ENCODE measurements at places on chromosomes 16 and 17. TPM values are rescaled to one million over a fixed set of nuclear protein-coding genes. Genes with fewer than 3 reads are reported as not detected.

ZFP90 gene
- 11.0 TPM for total RNA-seq

SCGB1C2 gene
- not detected for total RNA-seq

MEIOB gene
- not detected for total RNA-seq

TP53TG3B gene
- total RNA-seq, result not detected

TBC1D3K gene
- not detected for total RNA-seq

- peak; percentile 93 for DNase-seq
These were observed 23.0 kb downstream of the RARA start for GRCh38 chr17:40331743-40332641.

- DNase-seq, result no peak
These were observed 473.2 kb upstream of the SALL1 start for GRCh38 chr16:51624080-51624775.

- DNase-seq, result no peak
These were observed 147.8 kb downstream of the NTN1 start for GRCh38 chr17:9169116-9169515.

- no peak for DNase-seq
These were observed 216.7 kb downstream of the SHISA9 start for GRCh38 chr16:13118091-13118490.

DNA sequence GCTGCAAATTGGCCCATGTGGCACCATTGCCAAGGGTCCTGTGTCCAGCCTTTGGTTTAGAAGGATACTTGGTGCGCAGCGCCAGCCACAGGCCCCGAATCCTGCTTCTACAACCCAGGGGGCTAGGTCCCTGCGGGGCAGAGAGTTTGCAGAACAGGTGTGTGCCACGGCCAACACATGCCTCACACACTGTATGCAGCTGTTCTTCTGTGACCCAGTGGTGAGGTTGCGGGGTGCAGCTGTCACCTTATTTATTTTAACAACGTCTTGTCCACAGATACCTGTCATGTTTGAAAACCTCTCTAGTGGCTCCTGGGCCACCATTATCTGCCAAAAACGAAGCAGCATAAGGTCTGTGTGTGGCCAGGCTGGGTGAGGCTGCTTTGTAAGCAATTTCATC, 11.6 kb downstream of the CBFA2T3 start:
- no peak for DNase-seq

DNA sequence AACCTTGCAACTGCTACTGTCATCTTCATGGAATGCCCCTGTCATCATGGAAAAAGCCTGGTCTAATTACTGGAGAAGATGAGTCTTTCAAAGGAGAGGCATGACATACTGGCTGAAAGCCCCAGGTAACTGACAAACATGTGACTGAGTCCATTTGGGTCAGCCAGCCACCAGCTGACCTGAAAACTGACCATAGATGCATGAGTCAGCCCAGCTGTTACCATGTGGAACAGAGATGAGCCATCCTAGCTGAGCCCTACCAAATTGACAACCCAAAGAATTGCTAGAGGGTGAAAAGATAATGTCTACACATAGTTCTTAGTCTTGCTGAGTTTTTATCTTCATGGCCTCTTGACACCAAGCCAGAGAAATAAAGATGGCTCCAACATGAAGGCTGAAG, 311.8 kb downstream of the UTP18 start:
- no peak for DNase-seq

GRCh38 chr17:67281743-67282142, 36.7 kb upstream of the HELZ start:
- no peak for DNase-seq
